ENCODE measurements at places on chromosomes 11 and 22. TPM values are rescaled to one million over a fixed set of nuclear protein-coding genes. Genes with fewer than 3 reads are reported as not detected.

DNA sequence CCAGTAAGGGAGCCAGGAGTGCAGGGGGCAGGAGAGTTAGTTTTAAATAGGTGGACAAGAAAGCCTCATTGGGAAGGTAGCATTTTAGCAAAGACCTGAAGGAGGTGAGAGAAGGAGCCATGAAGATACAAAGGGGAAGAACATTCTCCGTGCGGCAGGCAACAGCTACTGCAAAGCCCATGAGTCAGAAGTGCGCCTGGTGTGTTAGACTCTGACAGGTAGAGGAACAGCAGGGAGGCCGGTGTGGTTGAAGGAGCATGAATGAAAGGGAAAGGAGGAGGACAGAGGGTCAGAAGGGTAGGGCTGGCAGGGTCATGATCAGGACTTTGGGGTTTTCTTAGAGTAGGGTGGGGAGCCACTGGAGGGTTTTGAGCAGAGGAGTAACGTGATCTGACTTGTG, 34.5 kb upstream of the PAMR1 start:
- DNase-seq = no peak

The C11orf97 gene
- not detected for total RNA-seq

DNA sequence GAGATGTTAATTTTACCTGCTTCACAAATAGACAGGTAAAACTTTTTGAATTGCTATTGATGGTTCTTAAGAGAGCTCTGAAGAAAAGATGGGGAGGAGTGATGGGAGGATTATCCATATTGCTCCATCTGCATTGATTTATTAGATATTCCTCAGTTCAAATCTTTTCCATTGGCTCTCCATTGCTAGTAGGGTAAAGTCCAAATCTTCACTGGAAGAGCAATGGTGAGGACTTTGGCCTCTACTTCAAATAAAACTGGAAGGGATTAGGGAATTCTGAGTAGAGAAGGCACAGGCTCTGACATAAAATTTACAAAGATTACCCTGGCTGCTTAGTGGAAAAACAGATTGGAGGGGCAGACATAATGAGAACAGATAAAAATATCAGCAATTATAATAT, 1024.1 kb downstream of the LRRC4C start:
- DNase-seq = no peak

The VPREB1 gene
- not detected for total RNA-seq

GRCh38 chr11:70339066-70339465, 59.3 kb upstream of the CTTN start:
- DNase-seq = no peak

The ARHGAP20 gene
- total RNA-seq = not detected

- no peak for DNase-seq
These were observed 4.3 kb downstream of the ASRGL1 start for GRCh38 chr11:62341588-62341987.

DNA sequence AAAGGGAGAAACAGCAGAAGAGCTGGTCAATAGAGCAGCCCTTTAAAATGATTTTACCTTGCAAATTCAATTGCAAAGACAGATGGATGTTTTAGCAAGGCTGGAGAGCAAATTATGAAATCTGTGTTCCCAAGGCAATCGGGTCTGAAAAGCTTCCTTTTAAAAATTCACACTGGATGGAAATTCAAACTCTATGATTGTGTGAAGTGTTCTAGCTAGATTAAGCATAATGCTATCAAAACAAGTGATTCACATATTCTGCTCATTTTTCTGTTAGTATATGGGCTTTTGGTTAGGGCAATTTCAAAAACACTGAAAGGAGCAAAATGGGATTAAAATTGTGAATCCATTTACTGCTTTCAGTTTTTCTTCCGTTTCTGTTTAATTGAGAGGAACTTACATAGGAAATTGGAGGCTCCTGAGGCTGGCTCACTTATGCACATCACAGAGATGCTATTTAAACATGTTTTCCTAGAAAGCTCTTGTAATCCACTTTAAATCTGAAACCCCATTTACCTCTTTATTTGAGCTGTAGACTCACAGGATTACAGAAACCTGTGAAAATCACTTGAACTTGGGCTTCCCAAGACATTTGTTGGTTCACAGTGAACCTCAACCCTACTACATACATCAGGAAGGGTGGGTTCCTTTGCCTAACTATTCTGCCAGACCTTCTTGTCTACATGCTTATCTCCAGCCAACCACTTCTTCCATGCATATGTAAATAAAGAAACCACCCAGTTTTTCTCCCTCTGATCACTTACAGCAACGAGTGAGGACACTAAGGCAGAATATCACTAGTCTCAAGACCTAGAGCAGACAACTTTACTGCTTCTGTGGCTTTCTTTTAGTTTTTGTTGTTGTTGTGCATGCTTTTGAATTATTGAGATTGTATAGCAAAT, 201.9 kb upstream of the PITPNB start:
- DNase-seq = no peak

DNA sequence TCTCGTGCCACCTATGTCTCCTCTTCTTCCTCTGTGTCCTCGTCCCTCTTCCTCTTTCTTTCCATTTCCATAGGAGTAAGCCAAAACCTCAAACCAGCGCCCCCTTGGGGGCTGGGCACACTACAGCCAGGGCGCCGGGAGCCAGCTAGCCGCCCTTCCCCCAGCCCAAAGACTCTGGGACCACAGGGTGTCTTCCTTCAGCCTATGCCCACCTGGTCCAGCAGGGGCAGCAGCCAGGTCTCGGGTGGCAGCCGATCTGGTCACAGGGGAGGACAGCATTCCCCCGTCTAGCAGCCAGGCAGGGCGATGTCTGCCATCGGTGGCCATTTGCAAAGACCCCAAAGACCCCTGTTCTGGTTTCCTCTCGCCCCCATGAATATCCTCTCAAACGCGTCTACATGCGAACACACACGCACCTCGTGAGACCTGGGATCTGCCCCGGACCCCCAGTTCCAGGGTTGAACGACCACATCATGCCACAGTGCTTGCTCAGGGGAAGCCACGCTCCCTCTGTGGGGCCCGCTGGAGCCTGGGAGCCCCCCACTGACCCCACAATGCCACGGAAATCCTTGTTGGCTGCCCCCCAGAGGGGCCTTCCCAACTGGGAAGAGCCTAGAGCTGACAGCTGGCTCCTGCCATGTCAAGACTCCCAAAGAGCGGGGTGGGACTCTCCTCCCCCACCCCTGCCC, 546.0 kb upstream of the CCDC179 start:
- DNase-seq = no peak
